ENCODE measurements at places on chromosomes 4 and X.
A peak's percentile ranks its signal among the peaks of the same experiment; 100 is the strongest.

DNA sequence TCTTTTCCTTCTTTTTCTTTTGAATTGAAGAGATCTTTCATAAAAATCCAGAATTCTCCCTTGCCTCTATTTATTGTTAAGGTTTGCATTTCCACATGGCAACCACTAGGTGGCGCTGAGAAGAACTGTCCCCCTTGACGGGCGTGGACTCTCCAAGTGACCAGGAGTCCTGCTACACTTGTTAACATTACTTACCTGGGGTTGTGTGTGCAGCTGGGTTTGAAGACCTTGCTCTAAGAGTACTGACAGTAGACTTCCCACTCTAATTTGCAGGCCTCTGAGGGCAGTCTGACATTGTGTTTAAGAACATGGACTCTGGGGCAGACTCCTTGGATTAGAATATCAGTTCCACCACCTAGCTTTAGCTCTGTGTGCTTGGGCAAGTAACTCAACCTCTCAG is 52.8 kb downstream of the GPRIN3 start:
- peak; percentile 4 for DNase-seq

- no peak for DNase-seq
Observed at GRCh38 chrX:24145303-24146186, 4.0 kb upstream of the ZFX start.

- no peak for DNase-seq
Observed at GRCh38 chr4:106659371-106659770, 290.8 kb upstream of the GIMD1 start.

DNA sequence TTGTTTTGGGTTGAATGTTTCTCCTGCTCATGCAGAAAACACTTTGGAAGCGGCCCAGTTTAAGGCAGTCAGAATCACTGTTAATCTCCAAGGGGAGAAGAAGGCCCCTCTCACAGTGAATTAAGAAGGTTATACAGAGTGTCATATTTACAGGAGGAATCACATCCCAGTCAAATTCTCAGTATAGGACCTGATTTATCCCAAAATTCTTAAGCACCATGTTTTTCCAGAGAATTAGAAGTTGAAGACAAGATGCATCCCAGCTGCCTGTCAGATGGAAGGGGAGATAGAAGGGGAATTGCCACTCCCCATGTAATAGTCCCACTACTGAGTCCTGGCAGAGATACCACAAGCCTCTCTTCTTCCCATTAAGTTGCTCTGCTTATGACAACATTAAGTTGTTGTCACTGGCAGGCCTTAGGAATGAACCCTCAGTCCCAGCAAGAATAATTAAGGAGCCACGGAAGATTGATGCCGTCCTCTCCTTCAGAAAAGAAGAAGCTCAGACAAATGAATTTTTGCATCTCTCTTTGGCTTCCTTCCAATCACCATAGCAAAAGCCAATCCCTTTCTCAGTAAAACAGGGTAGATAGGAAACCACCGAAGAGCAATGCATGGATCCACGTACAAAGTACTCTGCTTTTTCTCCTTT is 138.4 kb downstream of the LDB2 start:
- DNase-seq = no peak

DNA sequence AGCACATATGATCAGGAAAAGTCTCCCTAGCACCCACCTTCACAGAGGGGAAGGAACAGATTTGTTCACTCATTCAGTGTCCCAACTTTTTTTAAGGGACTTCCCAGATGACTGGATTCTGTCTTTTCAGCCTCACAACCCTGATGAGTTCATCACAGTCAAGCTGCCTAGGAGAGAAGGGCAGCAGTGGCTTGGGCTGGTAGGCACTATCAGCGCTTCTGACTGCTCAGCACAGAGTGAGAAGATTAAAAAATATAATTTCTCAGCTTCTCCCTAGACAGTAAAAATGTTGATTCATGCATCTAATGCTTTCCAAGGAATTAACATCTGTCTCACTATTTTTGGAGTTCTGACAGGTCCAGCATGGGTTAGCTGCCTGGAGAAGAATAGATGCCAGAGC is 328.2 kb downstream of the DTHD1 start:
- no peak for DNase-seq

GRCh38 chrX:45709381-45709780 is 508.7 kb upstream of the DIPK2B start:
- DNase-seq = no peak

GRCh38 chrX:68443155-68443868 is 10.0 kb upstream of the OPHN1 start:
- DNase-seq = no peak

DNA sequence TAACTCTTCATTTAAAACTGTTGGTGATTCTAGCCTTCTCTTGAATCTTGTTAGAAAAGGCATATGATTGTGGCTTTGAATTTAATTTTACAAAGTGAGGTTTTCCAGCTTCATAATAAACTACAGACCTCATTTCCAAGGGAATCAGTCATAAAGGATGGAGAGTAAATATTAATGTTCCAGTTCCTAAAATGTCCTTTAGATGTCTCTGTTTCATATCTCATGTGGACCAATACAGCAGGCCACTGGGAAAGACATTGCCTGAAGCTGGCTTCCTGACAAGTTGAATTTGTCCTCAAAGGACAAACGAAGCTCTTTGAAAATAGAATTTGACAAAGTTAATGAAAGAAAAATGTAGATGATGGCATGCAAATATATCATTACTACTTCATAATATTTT is 125.4 kb downstream of the ZNF330 start:
- no peak for DNase-seq

DNA sequence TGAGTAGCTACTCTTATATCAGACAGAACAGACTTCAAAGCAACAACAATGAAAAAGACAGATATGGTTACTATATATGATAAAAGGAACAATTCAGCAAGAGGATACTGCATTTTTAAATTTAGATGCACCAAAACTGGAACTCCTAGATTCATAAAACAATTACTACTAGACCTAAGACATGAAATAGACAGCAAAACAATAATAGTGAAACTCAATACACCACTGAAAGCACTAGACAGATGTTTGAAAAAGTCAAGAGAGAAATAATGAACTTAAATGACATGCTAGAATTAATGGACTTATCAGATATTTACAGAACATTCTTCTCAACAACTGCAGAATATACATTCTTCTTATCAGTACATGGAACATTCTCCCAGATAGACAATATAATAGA is 99.5 kb upstream of the ITM2A start:
- no peak for DNase-seq

DNA sequence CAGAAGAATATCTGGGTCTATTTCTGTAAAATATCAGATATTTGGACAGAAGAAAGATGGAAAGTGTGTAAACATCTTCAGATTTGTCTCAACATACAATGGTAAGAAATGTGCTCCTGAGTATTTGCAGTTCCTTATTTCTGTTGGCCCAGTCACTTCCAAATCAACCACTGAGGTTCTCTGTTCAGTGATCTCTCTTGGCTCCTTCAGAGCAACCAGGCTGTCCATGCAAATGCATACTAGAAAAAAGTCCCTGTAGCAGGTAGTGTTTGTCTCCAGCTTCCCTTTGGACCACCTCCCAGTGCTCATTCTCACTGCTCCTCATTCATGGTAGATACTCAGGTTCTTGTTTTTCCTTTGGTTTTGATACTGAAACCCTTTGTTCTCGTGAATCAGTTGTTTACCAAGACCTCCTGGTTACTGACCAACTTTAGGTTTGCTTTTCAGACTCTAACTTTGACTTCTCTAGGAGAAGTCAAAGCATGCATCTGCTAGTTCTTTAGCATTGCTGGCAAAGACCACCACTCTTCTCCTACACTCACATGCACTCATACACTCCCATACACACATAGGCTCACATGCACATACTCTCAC is 28.8 kb downstream of the ASIC5 start:
- DNase-seq = no peak

DNA sequence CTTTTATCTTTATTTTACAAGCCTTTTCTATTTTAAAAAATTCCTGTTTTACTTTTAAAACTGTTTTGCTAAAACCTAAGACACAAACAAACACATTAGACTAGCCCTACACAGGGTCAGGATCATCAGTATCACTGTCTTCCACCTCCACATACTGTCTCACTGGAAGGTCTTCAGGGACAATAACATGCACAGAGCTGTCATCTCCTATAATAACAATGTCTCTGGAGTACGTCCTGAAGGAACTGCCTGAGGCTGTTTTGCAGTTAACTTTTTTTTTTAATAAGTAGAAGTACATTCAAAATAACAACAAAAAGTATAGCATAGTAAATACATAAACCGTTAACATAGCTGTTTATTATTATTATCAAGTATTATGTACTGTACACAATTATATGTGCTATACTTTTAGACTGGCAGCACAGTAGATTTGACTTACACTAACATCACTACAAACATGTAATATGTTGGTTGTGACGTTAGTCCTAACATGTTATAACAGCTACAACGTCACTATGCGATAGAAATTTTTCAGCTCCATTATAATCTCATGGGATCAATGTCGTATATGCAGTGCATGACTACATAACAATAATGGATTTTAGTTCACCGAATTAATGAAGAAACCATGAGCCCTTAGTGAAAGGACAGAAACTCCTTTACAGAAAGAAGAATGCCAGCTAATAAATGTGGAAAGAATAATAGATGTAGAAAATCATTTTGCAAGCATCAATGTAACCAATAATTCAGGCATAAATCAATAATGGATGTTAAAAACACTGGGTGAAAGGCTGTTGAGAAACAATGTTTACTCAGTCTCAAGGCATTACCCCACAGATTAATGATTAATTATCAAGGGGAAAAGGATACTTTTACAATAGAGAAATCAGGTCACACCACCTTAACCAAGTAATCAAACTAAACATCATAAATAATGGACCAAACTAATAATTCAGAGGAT is 49.2 kb downstream of the FBXW7 start:
- no peak for DNase-seq

DNA sequence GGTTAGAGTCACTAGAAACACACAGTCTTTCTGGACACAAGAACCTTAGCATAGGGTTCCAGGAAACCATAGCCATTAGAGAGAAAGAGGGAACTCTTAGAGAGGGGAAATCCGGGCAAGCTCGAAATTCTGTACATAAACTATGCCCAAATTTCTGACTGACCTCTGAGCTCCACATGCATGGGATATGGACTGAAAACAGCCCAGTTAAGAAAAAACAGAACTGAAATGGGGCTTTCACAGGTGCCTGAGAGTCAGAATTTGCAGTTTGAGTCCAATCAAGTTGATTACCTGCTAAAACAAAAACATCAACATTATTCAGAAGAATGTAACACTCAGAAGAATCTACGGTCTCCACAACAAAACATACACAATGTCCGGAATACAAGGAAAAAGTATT is 13.1 kb downstream of the DCHS2 start:
- DNase-seq = no peak

DNA sequence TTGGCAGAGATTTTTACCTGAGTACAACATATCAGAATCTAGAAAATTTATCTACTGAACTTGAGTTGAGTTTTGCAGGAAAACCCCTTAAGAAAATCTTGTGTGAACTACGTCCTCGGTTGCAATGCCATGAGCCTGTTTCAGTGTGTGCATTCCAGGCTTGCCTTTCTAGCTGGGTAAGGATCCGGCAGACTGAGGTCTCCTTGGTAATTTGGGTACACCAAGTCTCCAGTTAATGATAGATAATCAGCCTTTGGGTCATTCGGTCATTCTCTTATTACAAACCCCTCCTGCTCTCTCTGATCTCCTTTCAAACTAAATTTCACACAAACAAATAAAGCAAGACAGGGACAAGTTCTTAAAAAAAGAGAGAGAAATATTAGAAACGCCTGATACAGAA is 5.9 kb upstream of the HAND2 start:
- DNase-seq = no peak

GRCh38 chr4:56460085-56460484 is 7.3 kb upstream of the SRP72 start:
- no peak for DNase-seq

GRCh38 chrX:15873566-15873965 is 19.0 kb upstream of the AP1S2 start:
- no peak for DNase-seq

DNA sequence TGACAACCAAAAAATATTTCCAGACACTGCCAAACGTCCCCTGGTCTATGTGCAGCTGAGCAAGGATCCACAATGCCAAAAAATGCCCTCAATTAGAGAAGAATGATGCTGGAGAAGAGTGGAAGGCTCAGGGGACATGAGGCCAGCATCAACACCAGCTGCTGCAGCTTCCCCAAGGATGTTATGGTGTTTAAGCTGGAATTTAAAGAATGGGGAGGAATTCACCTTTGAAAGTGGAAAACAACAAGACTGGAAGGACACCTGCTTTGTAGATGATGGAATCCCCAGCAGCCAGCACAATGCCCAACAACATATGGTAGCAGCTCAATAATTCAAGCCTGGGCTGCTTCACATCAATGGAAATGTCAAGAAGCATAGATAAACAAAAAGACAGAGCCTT is 20.3 kb upstream of the SMPX start:
- DNase-seq = no peak

DNA sequence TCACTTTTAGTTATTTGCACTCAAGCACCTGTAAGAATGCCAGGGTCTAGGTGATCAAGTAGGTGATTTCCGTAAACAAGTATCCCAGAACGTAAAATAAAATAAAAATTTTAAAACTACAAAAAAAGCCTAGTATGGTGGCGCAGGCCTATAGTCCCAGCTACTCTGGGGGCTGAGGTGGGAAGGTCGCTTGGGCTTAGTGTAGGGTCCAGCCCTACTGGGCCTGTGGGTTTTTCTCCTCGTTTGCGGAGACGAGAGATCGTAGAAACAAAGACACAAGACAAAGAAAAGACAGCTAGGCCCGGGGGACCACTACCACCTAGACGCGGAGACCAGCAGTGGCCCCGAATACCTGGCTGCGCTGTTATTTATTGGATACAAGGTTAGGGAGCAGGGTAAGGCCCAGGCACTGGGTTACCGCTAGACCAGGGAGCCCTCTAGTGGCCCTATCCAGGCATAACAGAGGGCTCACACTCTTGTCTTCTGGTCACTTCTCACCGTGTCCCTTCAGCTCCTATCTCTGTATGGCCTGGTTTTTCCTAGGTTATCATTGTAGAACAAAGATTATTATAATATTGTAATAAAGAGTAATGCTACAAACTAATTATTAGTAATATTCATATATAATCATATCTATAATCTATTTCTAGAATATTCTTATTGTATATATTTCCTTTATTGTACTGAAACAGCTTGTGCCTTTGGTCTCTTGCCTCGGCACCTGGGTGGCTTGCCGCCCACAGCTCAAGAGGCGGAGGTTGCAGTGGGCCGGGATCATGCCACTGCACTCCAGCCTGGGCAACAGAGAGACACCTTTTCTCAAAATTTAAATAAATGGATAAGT is 38.4 kb downstream of the SAGE1 start:
- no peak for DNase-seq

- DNase-seq = no peak
Observed at GRCh38 chrX:45428831-45429230, 228.2 kb upstream of the DIPK2B start.

DNA sequence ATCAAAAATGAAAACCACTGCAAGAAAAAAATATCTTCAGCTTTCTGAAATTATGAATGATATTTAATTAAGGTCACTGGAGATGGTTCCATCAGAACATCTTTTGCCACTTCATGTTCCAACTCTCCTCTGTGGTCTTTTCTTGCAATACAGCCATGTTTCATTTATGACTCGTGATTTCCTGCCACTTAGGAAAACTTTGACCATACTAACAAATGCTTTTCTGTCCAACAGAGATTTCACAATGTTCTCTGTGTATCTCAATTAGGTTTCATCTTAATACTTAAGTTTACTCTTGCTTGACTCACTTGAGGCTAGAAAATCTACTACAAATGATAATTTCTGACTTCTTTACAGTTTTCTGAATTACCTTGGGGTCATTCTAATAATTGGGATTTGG is 330.9 kb downstream of the CXXC4 start:
- DNase-seq = no peak

All from activated naive CD4-positive, alpha-beta T cell (primary cell).